ENCODE measurements at places on chromosomes 7 and 10. TPM values are rescaled to one million over a fixed set of nuclear protein-coding genes. Genes with fewer than 3 reads are reported as not detected.

Gene GRID2IP
- 0.37 TPM for total RNA-seq

Gene MSS51
- 2.5 TPM for total RNA-seq

Gene LIPF
- total RNA-seq, result 13,906 TPM

Gene C10orf105
- not detected for total RNA-seq

Gene AMPH
- 12.8 TPM for total RNA-seq

Gene PLOD3
- 26.5 TPM for total RNA-seq

Gene SFMBT2
- total RNA-seq, result 7.1 TPM

Gene RAB19
- total RNA-seq, result 4.4 TPM

Gene MBL2
- 2.7 TPM for total RNA-seq

Gene EPHB6
- 8.2 TPM for total RNA-seq

Gene OPALIN
- not detected for total RNA-seq

Gene TMEM130
- total RNA-seq, result 0.29 TPM

Gene INSYN2A
- total RNA-seq, result 2.6 TPM

Gene RRP12
- 12.3 TPM for total RNA-seq

Gene MYPN
- total RNA-seq, result not detected

Gene GPAM
- 14.0 TPM for total RNA-seq

Gene CRPPA
- total RNA-seq, result 0.58 TPM

Gene LDB3
- 0.29 TPM for total RNA-seq

Gene ACBD7
- not detected for total RNA-seq

Gene TLL2
- 0.58 TPM for total RNA-seq

Gene COX19
- total RNA-seq, result 2.3 TPM

Gene OR2A7
- 11.6 TPM for total RNA-seq

Gene HOXA2
- 1.2 TPM for total RNA-seq

Gene RNF32
- total RNA-seq, result not detected

Gene ASB10
- total RNA-seq, result not detected

Gene SDK1
- total RNA-seq, result 10.1 TPM
